ENCODE measurements at places on chromosomes 12 and 14.

GRCh38 chr12:28027328-28027727, 54.8 kb upstream of the PTHLH start:
- DNase-seq = no peak

DNA sequence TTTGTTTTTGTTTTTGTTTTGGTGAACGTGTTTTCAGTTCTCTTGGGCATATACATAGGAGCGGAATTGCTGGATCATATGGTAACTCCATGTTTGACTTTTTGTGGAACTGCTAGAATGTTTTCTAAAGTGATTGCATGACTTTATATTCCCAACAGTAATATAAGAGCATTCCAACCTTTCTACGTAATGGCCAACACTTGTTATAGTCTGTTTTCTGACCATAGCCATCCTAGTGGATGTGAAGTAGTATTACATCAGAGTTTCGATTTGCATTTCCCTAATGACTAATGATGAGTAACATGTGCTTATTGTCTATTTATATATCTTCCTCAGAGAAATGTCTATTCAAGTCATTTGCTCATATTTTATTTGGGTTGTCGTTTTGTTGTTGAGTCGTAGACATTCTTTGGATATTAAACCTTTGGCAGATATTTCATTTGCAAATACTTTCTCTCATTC, 268.7 kb downstream of the AEBP2 start:
- no peak for DNase-seq

- DNase-seq = no peak
Observed at GRCh38 chr12:4809449-4810218, 89.4 kb downstream of the GALNT8 start.

GRCh38 chr14:74929242-74929641, 6.2 kb upstream of the RPS6KL1 start:
- no peak for DNase-seq

- no peak for DNase-seq
Observed at GRCh38 chr14:70999117-70999516, 91.9 kb downstream of the PCNX1 start.

- DNase-seq = no peak
Observed at GRCh38 chr12:21553329-21553675, 27.2 kb downstream of the SPX start.

GRCh38 chr12:67989184-67989920, at the start of gene IFNG-AS1:
TSS of gene IFNG-AS1 (plus strand) at chr12:67989447.
- no peak for DNase-seq

DNA sequence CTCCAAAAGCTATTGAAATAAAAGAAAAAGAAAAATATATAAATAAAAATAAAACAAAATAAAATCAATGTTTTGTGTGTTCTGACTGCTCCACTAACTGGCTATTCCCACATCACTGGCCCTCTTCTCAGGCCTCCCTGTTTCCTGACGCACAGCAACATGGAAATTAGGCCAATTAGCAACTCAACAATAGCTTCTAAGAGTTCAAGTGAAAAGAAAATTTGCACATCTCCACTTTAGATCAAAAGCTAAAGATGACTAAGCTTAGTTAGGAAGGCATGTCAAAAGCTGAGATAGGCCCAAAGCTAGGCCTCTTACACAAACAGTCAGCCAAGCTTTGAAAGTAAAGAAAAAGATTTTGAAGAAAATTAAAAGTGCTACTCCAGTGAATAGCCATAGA, 200.8 kb downstream of the DUSP6 start:
- DNase-seq = no peak

DNA sequence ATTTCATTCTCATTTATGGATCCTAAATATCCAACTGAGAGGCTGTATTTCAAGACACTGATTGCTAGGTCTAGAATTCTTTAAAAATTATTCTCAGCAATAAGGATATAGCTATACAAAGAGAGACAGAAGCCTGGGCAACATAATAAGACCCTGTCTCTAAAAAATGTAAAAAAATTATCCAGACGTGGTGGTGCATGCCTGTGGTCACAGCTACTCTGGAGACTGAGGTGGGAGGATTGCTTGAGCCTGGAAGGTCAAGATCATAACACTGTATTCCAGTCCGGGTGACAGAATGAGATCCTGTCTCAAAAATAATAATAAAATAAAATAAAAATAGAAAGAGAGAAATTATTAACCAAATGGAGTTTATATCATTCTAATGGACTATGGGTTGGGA, 20.6 kb upstream of the ARID2 start:
- no peak for DNase-seq

- peak; percentile 80 for DNase-seq
Observed at GRCh38 chr14:75279763-75280290, 1.2 kb downstream of the FOS start.

- no peak for DNase-seq
Observed at GRCh38 chr12:27300226-27300625, 32.4 kb upstream of the BMAL2 start.

DNA sequence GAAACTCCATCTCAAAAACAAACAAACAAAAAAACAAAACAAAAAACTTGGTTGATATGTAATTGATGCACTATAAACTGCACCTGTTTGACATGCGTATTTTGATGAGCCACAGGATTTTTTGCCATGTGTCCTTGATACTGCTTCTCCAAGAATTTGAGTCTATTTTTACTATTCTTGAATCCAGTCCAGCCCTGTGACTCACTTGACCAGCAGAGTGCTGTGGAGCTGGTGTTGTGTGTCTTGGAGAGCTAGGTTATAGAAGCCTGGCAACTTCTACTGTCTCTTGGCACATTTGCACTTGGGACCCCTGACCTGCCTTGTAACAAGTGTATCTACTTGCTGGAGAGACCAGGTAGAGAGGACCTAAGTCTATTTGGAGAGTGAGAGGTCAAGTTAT, 52.0 kb downstream of the KLRG1 start:
- DNase-seq = no peak

- peak; percentile 98 for DNase-seq
Observed at GRCh38 chr14:105473677-105474482, 741 bp upstream of the CRIP2 start.

- DNase-seq = peak; percentile 15
Observed at GRCh38 chr12:85923767-85924331, 49.8 kb downstream of the NTS start.

GRCh38 chr14:24367514-24368211, at the start of gene NFATC4:
TSS of gene NFATC4 (plus strand) at chr14:24368184. CDS start at chr14:24368341, 157 bp downstream.
- peak; percentile 93 for DNase-seq

DNA sequence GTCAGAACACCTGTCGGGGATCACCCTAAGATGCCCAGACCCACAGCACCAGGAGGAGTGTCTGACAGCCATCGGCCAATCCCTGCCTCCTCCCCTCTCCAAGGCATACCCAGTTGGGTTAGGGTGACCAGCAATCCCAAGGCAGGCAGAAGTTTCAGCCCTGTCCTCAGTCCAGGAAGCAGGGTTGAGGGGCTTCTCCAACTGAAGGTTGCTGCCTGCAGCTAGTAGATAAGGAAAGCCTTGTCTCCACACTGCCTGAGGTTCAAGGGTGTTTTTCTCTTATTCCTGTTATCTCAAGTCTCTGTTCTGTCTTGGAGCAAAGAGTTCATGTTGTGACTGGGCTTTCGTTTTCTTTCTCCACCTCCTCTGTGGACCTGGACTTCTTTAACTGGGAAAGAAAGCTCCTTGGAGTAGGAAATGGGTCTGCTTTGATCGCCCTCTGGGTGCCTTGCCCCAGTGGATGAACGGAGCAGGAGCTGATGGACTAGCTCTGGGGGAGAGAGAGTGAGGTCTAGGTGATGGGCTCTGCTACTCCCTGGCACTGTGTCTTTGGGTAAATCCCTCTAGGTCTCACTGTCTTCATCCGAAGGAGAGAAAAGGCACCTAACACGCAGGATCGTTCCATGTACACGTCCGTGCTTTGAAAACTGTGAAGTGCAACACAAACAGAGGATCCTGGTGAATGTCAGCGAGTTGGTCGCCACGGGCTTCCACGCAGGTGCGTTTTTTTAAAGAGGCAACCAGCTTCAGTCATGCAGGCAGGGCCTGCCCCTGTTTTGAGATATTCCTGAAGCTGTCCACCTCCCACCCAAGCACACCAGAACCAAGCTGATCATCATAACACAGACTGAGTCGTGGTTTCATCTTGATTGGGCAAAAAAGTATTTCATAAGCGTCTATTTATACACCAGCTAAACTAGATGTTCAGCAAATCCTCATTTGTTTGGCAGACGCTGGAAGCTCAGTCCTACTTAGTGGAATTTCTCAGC, 52.5 kb upstream of the FOXN3 start:
- no peak for DNase-seq

GRCh38 chr12:62459976-62460375, 6.7 kb upstream of the MON2 start:
- DNase-seq = no peak

- DNase-seq = no peak
Observed at GRCh38 chr12:64793610-64794009, 30.8 kb upstream of the TBC1D30 start.

GRCh38 chr12:30769802-30770201, 15.1 kb upstream of the CAPRIN2 start:
- DNase-seq = no peak

DNA sequence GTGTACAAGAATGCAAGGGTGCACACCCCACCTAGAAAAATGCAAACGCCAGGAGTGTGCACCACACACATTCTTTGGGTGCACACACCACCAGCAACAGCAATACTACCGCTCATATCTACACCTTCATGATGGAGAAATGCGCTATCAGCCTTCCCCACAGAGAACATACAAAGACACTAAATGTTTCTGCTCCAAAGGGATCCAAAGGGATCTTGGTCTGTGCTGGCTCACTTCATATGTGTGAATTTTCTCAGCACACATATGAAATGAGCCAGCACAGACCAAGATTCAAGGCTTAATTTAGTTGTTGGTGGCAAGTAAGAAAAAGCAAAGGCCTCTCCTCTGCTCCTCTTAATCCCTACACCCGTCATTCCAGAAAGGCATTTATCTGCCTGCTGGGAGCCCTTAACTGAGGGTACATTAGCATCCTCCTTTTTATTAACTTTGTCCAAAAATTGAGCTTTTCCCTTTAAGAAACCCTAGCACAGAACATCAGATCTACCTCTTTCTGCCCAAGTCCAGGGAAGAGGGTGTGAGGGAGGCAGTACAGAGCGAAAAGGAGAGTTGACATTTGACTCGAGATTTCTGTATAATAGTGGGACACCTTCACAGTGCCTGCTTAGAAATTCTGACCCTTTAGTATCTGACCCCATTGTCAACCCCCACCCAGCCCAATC, 8.3 kb downstream of the BMP4 start:
- no peak for DNase-seq

GRCh38 chr14:84797326-84797725, 732.6 kb upstream of the FLRT2 start:
- DNase-seq = peak; percentile 56

- peak; percentile 42 for DNase-seq
Observed at GRCh38 chr14:49999146-49999761, 106.4 kb downstream of the ARF6 start.

GRCh38 chr12:111448266-111448830, 42.6 kb downstream of the SH2B3 start:
- no peak for DNase-seq

DNA sequence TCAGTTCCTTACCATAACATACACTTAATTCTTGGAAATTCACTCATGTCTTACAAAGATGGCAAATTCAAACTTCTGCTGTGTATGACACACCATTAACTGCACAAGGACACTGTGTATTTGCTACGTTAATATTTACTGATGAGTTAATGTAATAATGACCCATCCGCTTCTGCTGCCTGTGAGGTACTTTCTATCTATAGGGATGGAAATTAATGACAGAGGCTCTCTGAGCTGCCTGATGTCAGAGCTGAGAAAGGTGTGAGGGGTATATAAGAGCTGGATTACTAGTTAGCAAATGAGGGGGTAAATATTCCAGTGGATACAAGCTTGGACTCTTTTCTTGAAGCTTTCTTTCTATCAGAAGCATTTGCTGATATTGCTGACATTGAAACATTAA, at the start of gene IAPP:
Gene IAPP (plus strand): TSS at position 301 of the 400 bp plus-strand sequence. CDS start 450 bp downstream, outside the sequence.
- no peak for DNase-seq

DNA sequence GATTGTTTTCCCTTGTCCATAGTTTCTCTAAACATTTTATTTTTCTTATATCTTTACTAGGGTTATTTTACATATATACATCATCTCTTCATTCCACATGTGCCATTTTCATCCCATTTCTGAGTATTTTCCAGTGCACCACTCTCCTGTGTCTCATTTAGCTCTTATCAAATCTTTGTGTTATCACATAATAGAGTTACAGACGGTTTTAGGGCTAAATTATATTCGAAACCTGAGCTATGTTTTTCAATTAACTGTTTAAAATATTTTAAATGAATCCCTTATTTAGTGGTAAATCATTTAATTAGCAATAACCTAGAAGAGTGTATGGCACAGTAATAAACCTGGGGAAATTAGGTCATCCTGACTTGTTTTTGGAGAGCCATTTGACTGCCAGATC, 160.4 kb upstream of the DCN start:
- DNase-seq = no peak

GRCh38 chr14:89625244-89625713, 208.2 kb upstream of the FOXN3 start:
- peak; percentile 50 for DNase-seq

GRCh38 chr12:108622921-108623514, 10.7 kb downstream of the SELPLG start:
- DNase-seq = no peak

GRCh38 chr14:59278111-59278510, 89.6 kb downstream of the DAAM1 start:
- no peak for DNase-seq

- no peak for DNase-seq
Observed at GRCh38 chr12:53737093-53737808, 10.0 kb upstream of the CALCOCO1 start.

DNA sequence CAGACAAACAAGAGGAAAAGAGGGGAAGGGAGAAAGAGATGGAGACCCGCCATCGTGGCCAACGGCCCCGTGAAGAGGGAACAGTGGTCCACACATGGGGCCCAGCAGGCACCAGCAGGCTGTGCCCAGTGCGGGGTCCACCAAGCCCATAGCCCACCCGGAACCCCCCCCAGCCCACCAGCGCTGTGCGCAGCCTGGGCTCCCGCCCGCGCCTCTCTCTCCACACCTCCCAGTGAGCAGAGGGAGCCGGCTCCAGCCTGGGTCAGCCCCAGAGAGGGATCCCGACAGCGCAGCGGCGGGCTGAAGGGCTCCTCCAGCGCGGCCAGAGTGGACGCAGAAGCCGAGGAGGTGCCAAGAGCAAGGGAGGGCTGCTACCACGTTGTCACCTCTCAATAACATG, 105.0 kb upstream of the TMTC1 start:
- no peak for DNase-seq
